ENCODE measurements at places on chromosomes 6 and 20.

DNA sequence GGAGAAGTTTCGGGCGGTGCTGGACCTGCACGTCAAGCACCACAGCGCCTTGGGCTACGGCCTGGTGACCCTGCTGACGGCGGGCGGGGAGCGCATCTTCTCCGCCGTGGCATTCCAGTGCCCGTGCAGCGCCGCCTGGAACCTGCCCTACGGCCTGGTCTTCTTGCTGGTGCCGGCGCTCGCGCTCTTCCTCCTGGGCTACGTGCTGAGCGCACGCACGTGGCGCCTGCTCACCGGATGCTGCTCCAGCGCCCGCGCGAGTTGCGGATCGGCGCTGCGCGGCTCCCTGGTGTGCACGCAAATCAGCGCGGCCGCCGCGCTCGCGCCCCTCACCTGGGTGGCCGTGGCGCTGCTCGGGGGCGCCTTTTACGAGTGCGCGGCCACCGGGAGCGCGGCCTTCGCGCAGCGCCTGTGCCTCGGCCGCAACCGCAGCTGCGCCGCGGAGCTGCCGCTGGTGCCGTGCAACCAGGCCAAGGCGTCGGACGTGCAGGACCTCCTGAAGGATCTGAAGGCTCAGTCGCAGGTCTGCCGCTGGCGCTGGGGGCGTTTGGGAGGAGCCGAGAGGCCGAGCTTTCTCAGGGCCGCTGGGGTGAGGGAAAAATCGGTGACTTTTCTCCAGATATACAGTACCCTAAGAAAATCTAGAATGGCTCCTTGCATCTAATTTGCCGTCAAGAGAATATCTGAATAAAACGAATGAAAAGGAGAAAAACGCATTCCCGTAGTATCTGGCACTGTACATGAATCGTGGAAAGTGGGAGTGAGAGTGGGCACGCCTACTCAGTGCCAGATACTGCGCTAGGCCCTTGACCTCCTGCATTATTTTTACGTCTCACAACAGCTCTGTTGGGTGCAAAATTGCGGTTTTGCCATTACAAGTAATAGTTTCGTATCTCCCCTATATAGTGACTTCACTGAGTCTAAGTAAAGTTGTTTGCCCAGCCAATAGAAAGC lies 1.0 kb downstream of the CALHM6 start:
- peak; percentile 76 for DNase-seq

- no peak for DNase-seq
These were observed 2.8 kb upstream of the SLPI start for GRCh38 chr20:45257161-45257560.

DNA sequence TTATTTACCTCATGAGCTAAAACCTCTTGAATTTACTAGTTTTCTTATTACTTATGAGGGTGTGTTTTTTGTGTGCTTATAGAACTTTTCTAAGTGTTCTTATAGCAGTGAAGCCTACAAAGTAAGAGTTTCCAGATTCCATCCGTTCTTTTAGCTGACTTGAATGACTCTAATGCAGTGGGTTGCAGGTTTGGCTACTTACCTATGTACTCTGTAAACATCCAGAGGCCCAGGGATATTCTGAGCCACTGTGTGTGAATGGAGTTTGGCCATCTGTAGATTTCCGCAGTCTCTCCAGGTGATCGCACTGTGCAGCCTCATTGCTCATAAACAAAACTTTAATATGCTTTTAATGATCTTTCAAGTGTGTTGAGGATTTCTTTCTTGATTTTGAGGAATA lies 157.8 kb downstream of the MYO6 start:
- DNase-seq, result no peak

- peak; percentile 6 for DNase-seq
These were observed 298.8 kb upstream of the MAP3K7 start for GRCh38 chr6:90885611-90886056.

GRCh38 chr6:134724771-134725340 lies 225.0 kb downstream of the ALDH8A1 start:
- no peak for DNase-seq

DNA sequence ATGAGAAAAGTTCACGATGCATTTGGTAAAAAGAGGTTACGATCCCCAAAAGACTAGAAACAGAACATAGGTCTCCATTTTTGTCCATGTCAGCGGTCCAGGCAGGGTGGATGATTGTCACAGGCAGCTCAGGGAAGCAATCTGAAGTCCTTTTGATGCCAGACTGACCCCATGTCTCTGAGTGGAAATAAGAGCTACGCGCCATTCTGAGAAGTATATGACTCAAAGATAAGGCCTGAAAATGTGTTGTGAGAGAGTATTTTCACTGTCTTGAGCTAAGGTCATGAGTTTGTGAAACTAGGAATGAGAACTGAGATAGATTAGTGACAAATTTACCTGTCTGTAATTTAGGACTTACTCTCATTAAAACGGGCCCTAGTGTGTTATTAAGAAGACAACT lies 69.5 kb downstream of the LYRM4 start:
- no peak for DNase-seq

DNA sequence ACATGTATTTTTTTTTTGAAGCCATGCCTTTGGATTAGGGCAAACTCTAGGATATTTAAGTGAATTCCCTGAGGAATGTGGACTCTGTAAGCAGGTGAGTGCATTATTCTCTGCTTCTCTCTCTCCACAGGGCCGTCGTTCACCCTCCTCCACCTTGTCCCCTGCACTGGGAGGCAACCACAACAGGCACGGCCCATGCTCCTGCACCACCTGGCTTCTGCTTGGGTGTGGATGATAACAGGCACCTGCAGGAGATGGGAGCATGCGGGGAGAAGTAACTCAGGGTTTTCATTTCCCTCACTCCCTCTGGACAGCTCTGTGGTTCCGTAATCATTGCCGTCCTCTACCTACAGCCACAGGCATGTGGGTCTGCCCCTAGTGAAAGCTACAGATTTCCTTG lies 43.4 kb downstream of the HLA-C start:
- no peak for DNase-seq

DNA sequence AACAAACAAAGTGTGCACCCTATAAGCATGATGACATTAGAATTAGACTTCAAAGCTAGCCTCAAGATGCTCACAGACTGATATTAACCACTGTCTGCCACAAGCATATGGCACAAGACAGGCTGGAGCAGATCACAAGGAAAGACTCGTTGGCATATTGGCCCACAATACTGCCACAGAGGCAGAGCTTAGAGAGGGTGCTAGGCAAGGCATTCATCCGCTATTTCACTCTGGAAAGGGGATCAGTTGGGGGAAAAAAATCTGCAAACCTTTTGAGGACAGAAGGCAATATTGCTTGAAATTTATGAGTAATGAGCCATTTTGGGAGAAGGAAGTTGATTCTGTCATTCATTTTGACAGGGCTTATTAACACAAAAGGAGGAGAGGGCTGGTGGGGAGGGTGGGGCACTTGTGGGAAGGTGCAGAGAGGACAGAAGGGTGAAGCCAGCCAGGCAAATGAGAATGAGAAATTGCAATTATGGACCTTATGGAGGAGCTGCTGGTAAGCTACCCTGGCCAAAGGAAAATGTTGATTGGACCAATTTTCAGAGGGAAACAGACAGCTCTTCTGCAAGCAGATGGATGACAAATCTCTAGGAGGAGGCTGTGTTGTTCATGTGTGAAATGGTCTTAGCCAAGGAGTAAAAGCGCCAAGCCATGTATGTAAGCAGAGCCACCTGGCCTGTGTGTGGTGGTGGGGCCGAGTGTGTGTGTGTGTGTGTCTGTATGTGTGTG lies 187.7 kb downstream of the GMPR start:
- no peak for DNase-seq

GRCh38 chr20:22974354-22974753 lies 60.8 kb upstream of the SSTR4 start:
- DNase-seq, result peak; percentile 52

GRCh38 chr6:136783495-136784270 lies 8.6 kb downstream of the MAP3K5 start:
- no peak for DNase-seq

DNA sequence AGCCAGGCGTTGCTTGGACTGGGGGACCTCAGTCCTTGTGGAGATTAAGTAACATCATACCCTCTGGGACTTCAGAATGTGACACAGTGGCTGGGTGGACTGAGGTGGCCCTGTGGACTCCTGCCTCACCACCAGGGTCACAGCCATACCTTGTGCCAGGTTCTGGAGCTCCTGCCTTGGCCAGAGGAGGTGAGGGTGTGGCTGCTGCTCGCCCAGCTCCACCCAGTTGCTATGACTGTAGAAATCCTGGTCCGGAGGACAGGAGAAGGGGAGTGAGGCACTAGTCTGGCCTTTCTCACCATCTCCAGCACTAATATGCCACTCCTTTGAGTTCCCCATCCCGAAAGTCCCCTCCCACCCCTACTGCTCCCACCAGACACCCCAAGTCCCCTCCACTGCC lies 1.9 kb downstream of the VWA7 start:
- no peak for DNase-seq
